ENCODE measurements at places on chromosomes 1 and 21.

DNA sequence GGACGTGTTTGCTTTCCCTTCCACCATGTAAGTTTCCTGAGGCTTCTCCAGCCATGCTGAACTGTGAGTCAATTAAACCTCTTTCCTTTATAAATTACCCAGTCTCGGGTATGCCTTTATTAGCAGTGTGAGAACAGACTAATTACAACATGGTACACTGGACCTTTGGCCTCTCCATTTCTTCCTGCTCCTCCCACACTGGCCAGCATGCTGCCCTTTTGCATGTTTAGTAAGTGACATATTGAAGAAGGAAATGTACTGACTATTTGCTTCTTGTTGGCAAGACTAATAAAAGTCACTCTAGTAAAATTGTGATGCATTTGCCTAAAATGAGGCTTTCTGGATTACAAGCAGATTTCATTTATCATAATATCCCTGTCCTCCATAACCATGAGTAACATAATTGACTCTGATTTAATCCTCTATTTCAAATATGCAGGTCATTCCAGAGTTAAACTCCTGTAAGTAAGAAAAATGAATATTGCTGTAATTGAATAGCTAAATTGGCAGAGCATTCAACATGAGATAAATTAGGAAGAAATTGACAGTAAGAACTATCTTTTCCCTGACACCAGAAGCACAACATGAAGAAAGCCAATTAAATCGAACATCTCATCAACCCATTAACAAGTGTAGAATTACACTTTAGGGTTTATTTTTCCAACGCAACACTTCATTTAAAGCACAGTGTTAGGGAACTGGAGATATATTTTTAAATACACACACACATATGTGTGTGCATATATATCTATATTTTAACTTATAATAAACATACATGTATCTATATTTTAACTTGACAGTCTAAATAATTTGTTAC lies 427.8 kb upstream of the ZP4 start:
- no peak for DNase-seq

- no peak for DNase-seq
Observed at GRCh38 chr1:224203243-224204016, 20.4 kb downstream of the DEGS1 start.

GRCh38 chr1:1206966-1207531 lies 657 bp upstream of the TNFRSF18 start:
- no peak for DNase-seq

DNA sequence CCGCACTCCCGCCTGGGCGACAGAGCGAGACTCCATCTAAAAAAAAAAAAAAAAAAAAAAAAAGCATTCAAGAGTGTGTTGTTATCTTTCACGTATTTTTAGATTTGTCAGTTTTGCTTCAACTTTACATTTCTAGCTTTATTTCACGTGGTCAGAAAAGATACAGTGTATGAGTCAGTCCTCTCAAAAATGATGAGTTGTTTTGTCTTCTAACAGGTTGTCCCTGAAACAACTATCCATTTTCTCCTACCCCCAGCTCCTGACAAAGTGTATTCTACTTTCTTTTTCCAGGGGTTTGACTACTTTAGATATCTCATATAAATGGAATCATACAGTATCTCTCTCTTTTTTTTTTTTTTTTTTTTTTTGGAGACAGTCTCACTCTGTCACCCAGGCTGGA lies 5.5 kb upstream of the ZNF695 start:
- no peak for DNase-seq

GRCh38 chr1:83761167-83762038 lies 237.5 kb downstream of the TTLL7 start:
- DNase-seq: no peak

- no peak for DNase-seq
Observed at GRCh38 chr1:111909030-111909429, 80.4 kb downstream of the KCND3 start.

GRCh38 chr1:54934869-54935268 lies 45.6 kb upstream of the TMEM61 start:
- DNase-seq: no peak

DNA sequence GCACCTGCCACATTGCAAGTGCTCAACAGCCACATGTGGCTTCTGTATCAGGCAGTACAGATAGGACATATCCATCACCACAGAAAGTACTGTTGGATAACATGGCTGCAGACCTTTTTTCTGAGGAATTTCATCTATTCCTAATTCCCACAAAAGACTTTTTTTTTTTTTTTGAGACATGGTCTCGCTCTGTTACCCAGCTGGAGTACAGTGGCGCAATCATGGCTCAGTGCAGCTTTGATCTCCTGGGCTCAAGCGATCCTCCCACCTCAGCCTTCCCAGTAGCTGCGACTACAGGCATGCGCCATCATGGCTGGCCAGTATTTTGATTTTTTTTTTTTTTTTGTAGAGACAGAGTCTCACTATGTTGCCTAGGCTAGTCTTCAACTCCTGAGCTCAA lies 33.3 kb downstream of the YARS1 start:
- DNase-seq: no peak

GRCh38 chr1:185439727-185440415 lies 122.8 kb upstream of the IVNS1ABP start:
- DNase-seq: no peak

- peak; percentile 26 for DNase-seq
Observed at GRCh38 chr1:67285780-67286488, 21.7 kb upstream of the IL12RB2 start.

DNA sequence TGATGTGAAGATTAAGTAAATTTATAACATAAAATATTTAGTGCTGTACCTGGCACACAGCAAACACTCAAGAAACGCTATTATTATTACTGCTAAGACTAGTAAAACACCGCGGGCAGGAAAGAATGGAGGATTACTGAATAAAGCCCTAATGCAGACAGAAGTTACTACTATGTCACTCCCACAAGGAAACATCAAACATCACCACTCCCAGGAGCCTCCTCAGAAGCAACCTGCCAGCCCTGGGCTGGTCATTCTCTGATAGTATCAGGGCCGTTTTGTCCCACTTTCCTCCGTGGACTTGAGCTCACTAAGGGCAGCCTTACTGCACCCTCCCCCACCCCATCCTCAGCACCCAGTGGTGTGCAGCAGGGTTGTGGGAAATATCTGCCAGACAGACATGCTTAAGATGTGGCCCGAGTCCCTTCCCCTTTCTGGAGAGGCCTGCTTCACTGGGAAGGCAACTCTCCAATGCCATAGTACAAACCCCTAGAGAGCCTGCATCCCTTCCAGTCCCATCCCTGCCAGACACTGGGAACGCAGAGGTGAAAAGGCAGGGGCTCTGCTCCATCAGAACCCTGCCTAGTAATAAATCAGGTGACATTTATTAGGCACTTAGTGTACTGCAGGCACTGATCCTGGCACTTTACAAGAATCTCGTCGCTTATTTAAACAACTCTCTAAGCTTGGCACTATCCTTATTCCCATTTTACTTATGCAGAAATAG lies 41.7 kb upstream of the ECE1 start:
- no peak for DNase-seq

GRCh38 chr1:29284286-29284960 lies 48.1 kb downstream of the PTPRU start:
- no peak for DNase-seq

DNA sequence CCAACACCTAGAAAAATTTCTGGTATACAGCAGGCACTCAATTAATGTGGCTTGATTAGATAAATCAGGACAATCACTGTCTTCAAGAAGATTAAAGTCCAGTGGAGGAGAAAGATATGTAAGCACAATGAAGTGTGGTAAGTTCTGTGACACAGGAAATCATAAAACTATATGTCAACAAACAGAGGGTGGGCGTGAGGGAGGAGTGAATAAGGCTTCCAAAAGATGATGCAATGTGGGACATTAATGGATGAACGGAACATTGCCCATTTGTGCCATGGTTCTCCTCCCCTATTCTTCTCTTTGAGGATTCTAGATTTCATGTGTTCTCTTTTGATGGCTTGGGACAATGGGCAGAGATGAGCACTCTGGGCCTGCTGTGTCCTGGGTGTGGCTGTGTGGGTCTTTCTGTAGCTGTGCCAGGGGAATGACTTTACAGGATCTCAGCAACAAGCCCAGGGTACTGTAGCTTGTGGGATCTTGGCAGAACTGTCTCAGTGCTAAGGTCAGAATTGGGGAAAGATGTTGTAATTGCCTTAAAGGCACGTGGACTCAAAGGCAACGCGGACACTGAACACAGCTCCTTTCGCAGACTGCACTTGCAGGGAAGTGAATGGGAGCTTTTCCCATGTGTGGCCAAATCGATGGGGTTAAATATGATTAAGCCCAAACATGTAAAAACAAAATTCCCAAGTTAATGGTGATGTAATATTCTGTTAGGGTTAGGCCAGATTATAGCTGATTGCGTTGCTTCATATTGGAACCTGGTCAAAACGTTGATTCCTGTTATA lies 366.9 kb downstream of the TGFB2 start:
- DNase-seq: peak; percentile 85

- DNase-seq: peak; percentile 85
Observed at GRCh38 chr1:229270547-229271447, at the start of gene RAB4A. Gene RAB4A, plus strand, starts transcription at chr1:229271111. Its CDS starts 229 bp downstream, at chr1:229271340.

- DNase-seq: peak; percentile 60
Observed at GRCh38 chr21:14864211-14865021, 200.4 kb downstream of the NRIP1 start.

DNA sequence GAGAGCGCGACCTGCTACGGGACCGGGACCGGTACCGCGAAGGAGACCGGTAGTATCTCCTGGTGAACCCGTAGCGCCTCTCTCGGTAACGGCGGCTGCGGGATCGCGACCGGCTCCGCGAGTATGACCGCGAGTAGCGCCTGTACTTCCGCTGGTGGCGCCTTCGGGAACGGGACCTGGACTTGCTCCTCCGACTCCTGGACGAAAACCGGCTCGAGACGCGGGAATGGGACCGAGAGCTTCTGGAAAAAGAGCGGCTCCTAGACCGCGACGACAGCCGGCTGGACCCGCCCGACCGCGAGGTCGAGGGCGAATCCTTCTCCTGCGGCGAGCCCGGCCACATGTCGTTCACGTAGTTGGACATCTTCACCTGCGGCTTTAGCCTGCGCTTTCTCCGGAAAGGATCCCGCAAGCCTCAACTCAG lies 642 bp downstream of the RSRP1 start:
- DNase-seq: no peak

GRCh38 chr1:203686091-203686632 lies 59.5 kb downstream of the ATP2B4 start:
- no peak for DNase-seq

DNA sequence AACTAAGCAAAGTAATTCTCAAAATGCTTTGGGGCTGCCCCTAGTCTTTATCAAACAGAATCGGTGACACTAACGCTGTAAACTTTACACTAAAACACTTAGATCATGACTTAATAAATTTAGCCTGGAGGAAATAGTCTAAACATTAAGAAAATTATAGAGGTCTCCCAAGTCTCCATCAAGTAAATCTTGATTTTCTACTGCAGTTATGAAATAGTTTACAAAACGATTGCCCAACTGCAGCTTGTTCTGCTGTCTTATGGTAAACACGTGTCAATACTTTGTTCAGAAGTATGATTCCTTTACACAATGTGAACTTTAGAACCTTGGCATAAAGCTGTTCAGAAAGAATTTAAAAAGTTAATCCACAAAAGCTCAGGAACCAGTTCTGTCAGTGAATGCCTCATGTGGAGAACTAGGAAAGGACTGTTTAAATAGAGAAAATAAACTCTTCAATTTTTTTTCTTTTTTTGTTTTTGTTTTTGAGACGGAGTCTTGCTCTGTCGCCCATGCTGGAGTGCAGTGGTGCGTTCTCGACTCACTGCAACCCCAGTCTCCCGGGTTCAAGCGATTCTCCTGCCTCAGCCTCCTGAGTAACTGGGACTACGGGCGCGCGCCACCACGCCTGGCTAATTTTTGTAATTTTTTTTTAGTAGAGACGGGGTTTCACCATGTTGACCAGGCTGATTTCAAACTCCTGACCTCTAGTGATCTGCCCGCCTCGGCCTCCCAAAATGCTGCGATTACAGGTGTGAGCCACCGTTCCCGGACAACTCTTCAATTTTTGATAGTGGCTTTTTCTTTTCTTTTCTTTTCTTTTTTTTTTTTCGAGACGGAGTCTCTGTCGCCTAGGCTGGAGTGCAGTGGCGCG lies 1.6 kb downstream of the DDI2 start:
- no peak for DNase-seq

DNA sequence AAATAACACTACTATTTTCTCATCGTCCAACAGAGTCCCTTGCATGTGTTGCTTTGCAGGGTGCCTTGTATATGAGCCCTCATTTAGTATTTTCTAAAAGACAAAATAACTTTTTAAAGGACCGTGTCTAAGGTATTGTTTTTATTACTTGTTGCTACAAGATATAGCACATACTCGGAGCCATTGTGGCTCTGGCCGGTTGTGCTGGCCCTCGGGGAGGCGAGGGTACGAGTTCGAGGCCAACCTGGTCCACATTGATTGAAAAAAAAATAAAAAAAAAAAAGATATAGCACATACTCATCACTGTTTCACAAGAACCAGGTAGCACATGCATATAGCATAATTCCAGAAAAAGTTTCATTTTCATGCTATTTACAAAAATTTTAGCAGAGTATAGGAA lies 869.2 kb downstream of the MRPL39 start:
- DNase-seq: no peak

DNA sequence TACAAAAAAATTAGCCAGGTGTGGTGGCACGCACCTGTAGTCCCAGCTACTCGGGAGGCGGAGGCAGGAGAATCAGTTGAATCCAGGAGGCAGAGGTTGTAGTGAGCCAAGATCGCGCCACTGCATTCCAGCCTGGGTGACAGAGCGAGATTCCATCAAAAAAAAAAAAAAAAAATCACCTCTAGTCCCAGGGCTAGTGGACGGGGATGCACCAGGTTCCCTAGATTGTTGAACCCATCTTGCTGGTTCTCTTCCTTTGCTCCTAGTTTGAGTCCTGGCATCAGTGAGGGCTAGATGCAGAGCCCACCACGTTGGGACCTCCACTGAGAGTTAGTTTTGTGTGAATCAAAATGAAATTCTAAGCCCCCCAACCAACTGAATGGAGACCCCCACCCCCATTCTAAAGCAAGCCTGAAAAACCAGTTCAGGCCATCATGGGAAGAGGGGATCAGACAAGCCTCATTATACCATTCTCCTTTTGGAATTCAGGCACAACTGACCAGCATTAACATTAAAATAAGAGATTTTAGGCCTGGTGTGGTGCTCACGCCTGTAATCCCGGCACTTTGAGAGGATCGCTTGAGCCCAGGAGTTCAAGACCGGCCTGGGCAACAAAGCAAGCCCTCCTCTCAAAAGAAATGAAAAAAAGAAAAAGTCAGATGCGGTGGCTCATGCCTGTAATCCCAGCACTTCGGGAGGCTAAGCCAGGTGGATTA lies 17.9 kb upstream of the L1TD1 start:
- DNase-seq: no peak

- no peak for DNase-seq
Observed at GRCh38 chr1:31153423-31153822, 86.3 kb downstream of the NKAIN1 start.

GRCh38 chr1:201015551-201016091 lies 7.9 kb downstream of the KIF21B start:
- peak; percentile 29 for DNase-seq

GRCh38 chr1:185281245-185281644 lies 35.8 kb downstream of the IVNS1ABP start:
- peak; percentile 16 for DNase-seq
